ENCODE measurements at places on chromosomes 11 and 22.

DNA sequence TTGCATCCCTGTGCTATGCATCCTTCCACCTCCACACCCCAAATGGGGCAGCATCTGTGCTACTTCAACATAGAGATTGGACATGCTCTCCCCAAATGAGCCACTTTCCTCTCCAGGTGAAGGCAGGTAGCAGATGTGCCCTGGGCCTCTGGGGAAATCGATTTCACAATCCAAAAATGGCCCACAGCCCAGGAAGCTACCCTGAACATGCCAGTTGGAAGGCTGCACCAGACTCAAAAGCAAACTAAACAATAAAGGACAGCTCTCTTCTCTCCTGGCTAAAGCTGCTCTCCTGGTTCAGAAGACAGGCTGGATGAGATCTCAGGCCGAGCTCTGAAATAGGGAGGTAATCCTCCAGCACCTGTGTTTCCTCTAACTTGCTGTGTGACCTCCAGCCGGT, 19.7 kb downstream of the ISX start:
- no peak for DNase-seq

DNA sequence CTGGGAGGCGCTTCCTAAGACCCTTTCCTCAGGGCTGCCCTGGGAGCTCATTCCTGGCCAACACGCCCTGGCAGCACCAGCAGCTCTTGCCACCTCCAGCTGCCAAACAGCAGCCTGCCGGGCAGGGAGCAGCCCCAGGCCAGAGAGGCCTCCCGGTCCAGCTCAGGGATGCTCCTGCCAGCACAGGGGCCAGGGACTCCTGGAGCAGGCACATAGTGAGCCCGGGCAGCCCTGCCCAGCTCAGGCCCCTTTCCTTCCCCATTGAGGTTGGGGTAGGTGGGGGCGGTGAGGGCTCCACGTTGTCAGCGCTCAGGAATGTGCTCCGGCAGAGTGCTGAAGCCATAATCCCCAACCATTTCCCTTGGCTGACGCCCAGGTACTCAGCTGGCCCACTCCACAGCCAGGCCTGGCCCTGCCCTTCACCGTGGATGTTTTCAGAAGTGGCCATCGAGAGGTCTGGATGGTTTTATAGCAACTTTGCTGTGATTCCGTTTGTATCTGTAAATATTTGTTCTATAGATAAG, 7.6 kb downstream of the SLC39A13 start:
- no peak for DNase-seq

DNA sequence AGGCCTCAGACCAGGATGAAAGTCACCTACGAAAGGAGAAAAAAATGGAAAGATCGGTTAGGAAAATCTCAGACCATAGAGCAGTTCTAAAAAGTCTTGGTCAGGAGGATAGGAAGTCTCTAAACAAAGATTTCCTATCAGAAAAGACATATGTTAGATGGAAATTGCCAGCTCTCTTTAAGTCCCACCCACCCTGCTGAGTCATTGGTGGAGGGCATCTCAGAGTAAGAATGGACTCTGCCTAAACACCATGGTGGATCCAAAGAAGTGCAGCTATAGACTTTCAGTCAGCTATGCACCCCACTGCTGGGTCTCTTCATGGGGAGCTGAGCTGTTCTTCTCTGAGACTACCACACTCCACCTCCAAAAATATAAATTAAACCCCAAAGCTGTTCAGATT, 3.7 kb downstream of the OR8B2 start:
- no peak for DNase-seq

GRCh38 chr11:297586-298405, 1.5 kb downstream of the IFITM5 start:
- DNase-seq: no peak

- DNase-seq: no peak
These were observed 237.4 kb downstream of the TMEM135 start for GRCh38 chr11:87275176-87275575.

- DNase-seq: no peak
These were observed 24.1 kb downstream of the DCPS start for GRCh38 chr11:126328001-126328390.

GRCh38 chr22:25208743-25209505, 9.3 kb downstream of the CRYBB3 start:
- DNase-seq: no peak

GRCh38 chr11:772429-773390, 4.6 kb downstream of the GATD1 start:
- DNase-seq: no peak

Measured in Jurkat, Clone E6-1 (cell line).